ENCODE measurements at places on chromosomes 4 and X.

GRCh38 chrX:10971176-10971575 lies 140.0 kb upstream of the HCCS start:
- DNase-seq: no peak

DNA sequence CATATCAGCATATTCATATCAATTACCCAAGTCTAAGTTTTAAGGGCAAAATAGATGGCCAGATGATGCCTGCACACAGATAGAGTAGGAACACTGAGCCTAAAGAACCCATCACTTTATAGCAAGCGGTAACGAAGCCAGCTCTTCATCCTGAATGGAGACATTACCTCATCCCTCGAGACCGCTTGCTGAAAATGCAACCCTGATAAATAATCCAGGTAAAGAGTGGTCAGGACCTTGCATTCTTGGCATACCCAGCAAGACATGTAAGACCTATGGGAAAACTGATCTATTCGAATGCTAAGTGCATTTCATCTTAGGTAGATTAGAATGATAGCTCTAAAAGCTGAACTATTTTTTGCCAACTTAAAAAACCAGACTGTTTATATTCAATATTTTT lies 25.3 kb downstream of the DCHS2 start:
- no peak for DNase-seq

DNA sequence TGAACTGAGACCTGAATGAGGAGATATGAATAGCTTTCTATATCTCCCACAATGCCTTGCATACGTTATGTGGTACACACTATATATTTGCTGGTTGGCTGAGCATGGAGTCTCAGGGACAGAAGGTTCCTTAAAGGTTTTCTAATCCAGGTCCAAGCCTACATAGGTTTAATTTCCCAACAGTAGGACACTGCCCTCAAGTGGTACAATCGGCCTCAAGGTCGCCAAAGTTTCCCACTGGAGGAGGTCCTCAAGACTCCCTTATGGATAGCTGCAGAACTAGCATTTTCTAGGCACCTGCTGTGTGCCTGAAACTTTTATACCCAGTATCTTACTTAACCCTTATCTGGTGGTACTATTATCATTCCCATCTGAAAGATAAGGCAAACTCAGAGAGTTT lies 21.0 kb upstream of the EFNB1 start:
- peak; percentile 49 for DNase-seq

- no peak for DNase-seq
These were observed 1176.8 kb downstream of the FAM133A start for GRCh38 chrX:94850811-94851210.

DNA sequence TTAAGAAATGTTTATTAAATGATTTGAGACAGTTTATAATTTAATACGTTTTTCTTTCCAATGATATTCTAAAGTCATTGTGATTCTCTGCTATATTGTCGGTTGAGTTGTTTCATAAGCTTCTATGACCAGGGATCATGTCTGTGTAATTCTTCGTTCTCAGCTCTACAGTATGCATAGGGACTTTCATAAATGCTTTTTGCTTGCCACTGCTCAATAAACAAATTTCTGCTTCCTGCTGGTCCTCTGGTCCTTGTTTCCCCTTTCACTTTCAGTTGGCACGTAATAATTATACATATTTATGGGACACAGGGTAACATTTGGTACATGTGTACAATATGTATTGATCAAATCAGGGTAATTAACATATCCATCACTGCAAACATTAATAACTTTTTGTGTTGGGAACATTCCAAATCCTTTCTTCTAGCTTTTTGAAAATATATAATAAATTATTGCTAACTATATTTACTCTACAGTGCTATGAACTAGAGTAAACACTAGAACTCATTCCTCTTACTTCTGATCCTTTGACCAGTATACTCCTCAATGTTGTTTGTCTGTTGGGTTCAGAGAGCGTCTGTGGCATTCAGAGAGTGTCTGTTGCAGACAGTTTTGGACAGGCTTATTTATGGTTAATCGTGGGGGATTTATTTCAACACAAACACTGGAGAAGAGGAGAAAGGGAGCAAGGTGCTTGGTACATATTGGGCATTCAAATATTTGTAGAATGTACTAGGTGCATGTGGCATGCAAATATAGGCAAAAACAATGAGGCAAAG lies 68.3 kb upstream of the SPANXB1 start:
- DNase-seq: no peak

DNA sequence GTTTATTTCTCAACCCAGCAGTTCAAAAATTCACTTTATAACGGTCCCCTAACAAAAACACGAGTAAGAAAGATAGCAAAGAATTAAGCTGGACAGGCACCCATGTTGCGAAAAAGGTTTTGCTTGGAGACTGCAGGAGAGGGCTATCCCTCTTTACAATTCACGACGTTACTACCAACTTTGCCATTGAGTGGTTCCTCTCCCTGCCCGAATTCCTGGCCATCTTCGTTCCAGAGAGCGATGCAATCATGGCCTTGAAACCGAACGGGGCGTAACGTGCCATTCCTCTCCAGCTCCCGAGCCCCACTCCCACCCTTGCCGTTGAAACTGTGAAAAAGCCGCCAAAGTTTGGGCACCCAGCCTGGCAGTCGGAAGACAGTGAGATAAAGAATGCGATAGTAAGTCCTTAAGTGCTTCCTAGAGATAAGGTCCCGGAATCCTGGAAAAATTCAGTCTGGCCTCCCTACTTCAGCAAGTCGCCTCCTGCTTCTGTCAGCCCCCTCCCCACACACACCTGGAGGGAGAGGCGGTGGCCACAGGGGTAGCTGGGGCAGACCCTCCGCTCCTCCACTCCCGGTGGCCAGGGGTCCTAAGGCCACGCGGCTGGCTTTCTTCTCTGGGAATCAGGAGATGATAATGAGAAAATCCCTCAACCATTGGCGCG lies 65.2 kb downstream of the FBXO8 start:
- no peak for DNase-seq

Measured in vagina (tissue), 2 donors.